ENCODE measurements at places on chromosomes 16 and 17.

GRCh38 chr17:915538-916201 lies 63.9 kb downstream of the NXN start:
- no peak for DNase-seq

DNA sequence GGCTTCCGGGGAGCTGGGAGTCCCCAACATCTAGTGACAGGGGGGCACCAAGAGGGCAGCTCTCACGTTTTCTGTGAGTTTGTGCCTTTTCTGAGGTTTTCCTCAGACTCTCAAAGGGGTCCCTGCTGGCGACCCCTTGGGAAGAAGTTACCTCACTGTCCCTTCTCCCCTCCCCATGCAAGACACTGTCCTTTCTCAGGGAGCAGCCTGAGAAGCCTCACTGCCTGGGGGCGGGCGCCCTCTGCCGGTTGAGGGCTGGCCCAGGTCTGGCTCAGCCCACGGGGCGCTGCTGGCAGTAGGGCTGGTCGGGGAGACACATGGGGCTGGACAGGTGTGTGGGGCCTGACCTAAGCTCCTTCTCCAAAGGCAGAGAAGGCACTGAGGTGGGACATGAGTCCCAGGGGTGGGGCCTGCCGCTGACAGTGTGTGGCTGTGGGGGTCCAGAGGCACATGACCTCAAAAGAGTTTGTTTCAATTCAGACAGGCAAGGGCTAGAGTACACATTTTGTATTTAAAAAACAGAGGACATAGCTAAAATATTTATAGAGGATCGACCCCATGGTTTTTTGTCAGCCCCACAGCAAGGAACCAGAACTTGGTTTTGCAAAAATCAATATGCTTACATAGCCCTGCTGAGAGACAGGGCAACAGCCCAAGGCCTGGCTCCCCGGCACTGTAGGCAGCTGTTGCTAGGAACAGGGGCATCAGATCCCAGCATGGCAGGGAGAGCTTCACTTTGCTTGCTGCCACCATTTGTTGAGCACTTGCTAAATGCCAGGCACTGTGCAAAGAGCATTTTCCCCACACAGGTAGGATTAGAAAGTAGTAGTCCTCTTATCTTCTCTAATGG lies 18.5 kb upstream of the ALDH3A1 start:
- DNase-seq = no peak

- DNase-seq = no peak
These were observed 163.0 kb upstream of the CDH5 start for GRCh38 chr16:66203476-66203875.

DNA sequence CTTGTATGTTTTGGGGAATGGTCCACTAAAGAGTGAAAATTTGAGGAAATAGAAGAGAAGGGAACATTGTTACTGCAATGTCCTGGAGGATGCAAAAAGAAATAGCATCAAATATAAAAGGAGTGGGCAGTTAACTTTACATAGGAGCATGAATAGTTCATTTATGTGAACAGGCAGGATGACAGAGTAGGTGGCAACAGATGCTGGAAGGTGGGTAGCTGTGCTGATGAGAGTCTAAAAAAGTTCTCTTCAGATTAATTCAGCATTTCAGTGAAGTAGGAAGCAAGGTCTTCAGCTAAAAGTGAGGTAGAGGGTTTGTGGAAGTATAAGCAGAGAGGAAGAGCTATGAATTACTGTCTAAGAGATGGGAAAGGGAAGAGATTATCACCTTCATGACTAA lies 276.5 kb downstream of the KIF2B start:
- no peak for DNase-seq

DNA sequence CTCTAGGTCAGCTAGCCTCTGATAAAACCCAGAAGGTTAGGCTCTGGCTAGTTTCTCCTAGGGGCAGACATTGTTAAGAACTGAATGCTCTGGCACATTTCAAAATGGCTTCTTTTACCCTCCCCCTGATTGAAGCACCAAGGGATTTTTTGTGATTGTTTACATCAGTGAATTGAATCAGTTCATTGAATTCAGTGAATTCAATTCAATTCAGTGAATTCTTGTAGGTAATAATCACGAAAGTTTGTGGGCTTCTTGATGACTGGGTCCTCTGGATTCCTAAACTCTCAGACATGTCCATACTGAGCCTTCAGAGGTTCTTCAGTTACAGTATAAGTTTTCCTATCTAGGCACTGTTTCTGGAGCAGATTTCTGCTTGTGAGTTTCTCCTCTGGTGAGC lies 135.2 kb upstream of the ELAC2 start:
- DNase-seq = no peak

GRCh38 chr16:79263425-79263824 lies 337.1 kb downstream of the MAF start:
- no peak for DNase-seq

DNA sequence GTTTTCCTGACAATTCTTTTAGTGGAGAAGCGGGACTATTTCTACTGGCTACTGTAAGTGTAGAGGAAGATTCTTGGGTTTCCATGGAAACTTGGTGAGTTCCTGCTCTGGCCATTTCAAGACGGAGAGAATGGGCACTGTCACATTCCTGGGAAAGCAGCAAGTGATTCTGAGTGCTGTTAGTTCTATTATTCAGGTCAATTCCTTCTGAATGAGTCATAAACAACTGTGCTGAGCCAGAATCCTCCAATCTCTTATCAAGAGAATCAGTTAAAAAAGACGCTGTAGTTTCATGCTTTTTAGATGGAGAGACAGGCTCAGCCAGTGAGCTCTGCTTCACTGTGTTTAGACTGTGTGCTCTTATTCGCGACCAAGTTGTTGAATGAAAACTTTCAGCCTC lies 19.6 kb downstream of the AKAP10 start:
- DNase-seq = no peak

DNA sequence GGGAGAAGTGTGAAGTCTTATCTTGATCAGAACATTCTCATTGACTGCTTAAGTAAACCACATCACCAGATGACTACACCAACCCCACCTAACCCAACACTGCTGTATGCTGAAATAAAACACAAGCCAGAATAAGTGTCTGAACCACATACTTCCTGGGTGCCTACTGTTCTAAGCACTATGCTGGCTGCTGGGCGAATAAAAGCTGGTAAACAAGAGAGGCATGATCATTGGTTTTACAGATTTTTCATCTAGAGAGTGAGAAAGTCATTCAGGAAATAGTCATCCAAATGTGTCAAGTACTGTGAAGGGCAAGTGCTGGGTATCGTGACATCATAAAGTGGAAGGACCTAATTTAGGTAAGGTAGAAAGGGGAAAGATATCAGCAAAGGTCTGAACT lies 199.0 kb upstream of the SOX9 start:
- no peak for DNase-seq

GRCh38 chr16:12447556-12447955 lies 356.1 kb downstream of the CPPED1 start:
- no peak for DNase-seq

DNA sequence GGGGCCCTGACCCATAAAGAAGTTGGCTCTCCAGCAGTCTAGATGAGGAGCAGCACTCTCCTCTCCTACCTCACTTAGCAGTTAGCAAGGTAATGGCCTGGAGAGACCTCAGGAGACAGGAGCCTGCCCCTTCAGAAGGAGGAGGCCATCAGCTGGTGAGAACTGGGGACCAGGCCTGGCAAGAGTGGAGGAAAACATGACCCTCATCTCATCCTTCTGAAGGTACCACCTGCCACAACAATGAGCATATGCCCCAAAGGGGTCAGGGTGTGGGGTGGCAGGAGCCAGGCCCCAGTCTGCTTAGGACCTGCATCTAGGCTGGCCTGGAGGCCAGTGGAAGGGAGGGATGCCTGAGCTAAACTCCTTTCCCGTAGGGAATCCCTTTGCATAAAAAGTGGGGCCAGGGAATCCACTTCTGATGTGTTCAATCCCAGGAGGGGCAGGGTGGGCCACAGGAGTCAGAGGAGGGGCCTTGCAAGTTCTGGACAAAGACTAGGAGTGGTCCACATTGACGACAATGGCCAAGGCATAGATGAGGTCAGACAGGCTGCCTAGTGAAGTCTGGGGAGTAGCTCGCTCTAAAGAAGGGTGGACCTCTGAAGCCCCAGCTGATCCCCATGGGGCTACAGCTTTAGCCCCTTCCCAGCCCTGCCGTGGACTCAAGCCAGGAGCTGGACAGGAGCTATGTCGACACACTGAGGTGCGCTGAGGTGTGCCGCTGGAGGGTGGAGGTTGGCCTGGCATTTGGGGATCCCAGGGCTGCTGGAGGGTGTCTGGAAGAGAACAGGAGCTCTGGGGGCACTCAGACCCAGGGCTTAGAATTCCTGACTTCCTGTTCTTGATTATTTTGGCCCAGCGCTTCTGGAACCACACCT lies 986 bp downstream of the SEBOX start:
- DNase-seq = no peak

DNA sequence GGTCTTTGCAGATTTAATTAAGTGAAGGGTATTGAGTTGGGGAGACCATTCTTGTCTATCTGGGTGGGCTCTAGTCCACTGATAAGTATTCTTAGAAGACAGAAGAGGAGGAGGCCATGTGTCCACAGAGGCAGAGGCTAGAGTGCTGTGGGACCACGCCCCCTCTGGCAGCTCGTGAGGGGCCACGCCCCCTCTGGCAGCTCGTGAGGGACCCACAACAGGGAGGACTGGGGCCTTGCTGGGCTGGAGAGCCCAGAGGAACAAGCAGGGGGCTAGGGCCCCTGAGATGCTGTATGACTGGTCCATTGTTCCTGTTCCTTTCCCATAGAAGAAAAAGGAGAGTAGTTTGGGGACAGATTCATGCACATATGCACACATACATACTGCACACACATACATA lies 106.8 kb downstream of the METRNL start:
- DNase-seq = no peak

DNA sequence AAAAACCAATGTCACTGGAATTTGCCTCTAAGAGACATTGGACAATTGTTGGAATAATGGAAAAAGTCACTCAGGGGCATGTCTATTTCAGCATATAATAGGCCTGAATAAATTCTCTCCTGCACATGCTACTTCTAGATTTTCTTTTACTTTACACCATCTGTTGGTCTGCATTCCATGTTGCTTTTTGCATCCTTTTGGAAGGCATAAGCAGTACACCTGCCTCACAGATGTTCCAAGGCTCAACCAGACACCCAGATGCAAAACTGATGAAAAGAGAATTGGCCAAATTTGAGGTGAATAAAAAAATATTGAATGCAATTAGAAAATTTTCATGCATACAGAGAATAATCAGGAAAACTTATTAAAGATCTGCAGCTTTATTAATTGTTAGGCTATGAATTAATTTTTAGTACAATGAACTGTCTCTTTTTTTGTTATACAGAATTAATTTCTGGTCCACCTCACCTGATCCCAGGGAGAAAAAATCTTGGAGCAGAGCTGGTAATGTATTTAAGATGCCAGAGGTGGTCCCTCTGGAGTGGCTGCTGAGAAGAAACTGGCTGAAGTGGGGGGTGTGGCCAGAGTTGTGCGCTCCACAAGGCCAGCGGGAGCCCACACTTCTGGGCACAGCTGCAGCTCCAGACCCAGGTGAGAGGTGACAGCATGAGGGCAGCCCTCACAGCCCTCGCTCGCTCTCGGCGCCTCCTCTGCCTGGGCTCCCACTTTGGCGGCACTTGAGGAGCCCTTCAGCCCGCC lies 778.6 kb downstream of the CDH11 start:
- DNase-seq = no peak

DNA sequence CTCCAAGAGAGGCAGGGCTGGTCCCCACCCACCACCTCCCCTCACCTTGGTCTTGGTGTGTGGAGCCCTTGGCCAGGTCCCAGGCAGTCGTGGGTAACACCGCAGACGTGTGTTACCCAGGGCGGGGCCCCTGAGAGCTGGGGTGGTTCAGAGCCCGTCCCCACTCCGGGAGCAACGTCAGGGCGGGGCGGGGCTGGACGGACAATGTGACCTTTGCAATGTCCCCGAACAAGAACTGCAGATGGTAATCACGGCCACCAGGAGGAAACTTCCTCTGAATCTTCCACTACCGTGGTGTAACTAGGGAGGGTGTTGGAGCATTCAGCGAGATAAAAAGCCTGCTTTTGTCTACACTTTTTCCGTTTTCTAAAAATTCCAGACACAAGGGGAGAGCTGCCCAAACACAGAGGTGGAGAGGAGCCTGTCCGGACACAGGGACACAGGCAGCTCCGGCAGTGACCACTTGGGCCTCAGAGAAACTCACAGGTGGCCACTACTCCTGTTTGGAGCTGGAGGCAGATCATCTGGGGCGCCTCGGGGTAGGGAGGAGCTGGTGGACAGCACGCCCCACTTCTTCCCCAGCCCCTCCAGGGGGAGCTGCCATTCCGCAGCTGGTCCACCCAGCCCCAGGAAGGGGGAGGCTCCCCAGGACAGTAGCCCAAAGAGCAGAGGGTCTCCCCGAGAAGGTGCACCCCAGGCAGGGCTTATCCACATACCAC lies 14.2 kb upstream of the SLC38A10 start:
- no peak for DNase-seq

DNA sequence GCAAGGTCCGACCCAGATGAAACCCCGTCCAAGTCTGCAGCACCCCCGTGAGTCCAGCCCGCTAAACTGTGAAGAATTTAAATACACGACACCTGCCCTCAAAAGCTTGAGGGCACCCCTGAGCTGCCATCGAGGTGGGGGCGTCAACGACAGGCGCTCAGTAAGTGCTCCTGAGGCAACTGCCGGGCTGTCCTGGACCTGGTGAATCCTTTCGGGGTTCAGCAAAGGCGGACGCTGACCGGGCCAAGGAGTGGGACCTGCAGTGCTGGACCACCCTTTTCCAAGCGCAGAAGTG lies 512 bp upstream of the ENDOV start:
- no peak for DNase-seq

DNA sequence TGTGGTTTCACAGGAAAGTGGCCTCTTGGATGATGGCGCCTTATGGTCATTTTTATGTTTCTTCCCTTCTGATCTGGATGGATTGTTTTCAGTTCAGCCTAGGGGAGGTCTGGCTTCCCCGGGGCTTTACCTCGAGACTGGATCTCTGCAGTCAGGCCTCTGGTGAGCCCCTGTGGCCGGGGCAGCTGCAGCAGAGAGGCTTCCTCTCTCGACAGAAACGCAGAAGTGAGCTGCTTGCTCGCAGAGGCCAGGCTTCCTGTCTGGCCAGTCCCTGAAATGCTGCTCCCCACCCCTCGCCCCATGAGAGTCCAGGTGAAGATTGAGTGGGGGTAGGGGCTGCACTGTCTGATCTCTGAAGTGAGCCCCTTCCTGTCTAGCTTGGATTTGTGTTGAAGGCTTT lies 44.0 kb downstream of the PLCG2 start:
- DNase-seq = no peak

DNA sequence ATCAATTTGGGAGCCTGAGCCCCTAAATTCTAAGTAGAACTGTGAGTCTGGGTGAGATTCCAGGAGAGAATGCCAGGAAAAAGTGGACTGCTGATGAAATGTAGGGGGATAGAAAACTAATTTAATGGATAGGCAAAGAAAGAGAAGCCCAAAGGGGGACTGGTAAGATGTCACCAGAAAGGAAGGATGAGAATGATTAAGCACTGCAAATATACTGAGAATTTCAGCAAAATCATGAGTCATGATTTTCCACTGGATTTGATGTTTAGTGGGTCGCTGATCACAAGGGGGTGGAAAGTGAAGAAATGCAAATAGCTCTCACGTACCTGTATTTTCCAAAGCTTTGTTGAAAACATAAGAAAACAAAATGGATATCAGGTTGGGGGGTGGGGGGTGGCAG lies 201.8 kb downstream of the SLC39A11 start:
- DNase-seq = no peak

Measured in DMS 273 treated with DMSO at 0.1 percent for 48 hours (cell line).